ENCODE measurements at places on chromosomes 1 and 21. TPM values are rescaled to one million over a fixed set of nuclear protein-coding genes. Genes with fewer than 3 reads are reported as not detected.

DNA sequence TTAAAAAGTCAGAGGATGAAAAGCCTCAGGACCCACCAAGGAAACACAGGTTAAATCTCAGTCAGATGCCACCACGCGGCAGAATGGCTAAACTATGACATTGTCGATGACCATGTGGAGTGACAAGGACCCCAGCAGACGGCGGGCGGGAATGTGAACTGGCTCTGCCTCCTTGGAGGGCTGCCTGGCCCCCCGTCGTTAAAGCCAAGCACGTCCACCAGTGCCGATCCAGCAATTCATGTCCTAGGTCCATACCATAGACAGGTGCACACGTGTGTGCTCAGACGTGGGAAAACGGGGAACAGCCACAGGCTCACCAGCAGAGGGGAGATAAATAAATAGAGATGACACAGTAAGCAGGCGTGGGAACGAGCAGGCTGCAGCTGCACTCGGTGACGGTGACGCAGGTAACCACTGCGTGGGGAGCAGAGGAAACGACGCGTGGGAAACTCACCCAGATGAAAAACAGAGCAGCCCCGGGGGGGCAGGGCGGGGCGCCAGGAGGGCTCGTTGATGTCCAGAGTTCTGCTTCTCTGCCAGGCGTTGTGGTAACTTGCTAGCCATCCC, 28.3 kb upstream of the PCBP3 start:
- peak; percentile 15 for DNase-seq

- no peak for DNase-seq
Observed at GRCh38 chr1:228134591-228134990, 5.5 kb upstream of the GUK1 start.

DNA sequence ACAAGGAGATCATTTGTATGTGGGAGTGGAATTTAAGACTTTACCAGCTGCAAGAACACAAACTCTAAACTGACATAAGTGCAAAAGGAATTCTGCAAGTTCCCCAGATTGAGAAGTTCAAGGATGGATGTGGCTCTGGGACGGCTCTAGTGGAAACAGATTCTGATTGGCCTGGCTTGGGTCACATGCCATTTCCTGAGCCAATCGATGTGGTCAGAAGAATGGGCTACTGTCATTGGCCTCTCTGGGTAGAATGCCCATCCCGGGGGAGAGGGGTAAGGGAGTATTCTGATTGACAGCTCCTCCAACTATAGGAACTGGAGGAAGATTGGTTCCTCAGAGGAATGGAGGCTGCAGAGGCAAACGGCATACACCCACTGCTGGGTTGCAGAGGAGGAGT, 6.0 kb upstream of the IFNLR1 start:
- no peak for DNase-seq

DNA sequence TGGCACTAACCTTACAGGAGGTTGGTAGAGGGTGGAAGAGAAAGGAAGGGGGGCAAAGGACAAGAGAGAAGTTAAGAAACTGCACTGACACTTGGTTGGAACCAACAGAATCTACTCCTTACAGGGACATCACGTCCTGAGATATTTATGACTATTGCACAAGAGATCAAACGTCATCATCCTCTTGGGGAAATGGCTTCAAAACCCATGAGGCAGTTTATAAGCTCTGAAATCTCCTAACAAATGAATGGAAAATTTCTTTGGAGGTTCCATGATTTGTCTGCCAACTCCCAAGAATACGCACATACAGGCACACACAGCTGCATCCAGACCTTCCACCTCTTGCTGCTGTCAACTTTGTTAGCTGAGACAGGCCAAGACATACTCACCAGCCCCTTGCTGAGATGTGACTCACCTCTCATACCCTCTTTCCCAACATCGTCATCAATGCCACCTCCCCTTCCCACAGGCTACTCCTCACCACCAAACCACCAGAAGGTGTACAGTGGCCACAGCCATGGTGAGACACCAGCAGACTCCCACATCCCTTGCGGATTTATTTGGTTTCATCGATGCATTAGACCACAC, 135.5 kb downstream of the SETD4 start:
- peak; percentile 99 for DNase-seq

DNA sequence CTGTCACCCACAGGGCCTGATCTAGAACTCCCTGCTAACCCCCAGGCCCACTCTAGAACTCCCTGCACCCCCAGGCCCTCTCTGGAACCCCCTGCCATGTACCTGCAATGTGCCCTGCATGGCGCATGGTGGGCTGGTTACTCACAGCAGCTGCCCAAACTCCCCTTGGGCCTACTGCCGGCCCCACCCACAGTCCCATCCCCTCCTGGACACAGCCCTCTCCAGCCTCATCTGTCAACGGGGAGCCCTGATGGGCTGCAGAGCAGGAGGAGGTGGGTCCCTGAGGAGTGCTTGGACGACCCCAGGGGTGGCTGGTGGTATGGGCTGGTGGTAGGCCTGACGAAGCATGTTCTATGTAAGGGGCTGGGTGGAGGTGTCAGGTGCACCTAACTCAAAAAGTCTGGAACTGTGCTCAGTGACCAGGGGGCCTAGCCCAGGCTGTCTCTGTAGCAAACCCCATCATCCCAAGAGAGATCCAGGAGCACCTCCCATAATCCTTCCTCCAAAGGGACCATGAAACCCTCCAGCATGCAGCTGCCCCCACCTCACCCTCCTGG, 19.0 kb upstream of the PRSS38 start:
- DNase-seq: no peak

Gene NME7
- 50.9 TPM for total RNA-seq

Gene SLC22A15
- total RNA-seq: 43.6 TPM

- DNase-seq: no peak
Observed at GRCh38 chr1:76038287-76039004, 36.1 kb upstream of the ST6GALNAC3 start.

Gene TNNT2
- 0.83 TPM for total RNA-seq

Gene TFB2M
- total RNA-seq: 17.7 TPM

DNA sequence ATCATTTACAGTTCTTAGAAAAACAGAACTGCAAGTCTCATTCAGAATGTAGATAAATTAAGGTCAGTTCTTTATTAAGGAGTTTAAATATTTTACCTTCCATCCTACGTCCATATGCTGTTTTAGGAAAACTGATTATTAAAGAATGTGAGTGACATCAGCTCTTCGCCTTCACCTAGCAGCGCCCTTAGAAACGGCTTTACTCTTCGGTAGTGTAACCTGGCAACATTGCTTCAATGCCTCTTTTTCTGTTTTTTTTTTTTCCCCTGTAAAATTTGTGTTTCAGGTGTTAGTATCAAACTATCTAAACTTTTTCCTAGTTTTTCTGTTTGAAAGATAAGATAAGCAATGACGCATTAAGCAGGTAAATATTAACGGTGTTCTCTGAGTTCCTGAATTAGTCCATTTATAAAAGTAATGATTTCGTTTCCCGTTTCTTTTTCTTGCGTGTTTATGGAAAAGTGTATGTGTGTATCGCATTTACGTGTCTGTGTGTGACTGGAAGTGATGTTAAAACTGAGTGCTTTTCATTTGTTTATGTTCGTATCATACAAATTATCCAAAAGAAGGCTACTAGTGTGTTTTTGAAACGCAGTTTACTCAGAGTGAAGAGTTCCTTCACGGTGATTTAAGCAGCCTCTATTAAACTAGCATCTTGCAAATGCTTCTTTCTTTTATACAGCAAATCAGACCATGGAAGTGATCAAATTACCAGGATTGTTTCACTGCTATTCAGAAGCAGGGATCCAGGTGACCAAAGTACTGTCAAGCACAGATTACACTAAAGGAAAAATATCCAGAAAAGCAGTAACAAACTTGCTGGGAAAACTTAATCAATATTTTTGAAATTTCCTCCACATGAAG, 139.0 kb downstream of the SDCCAG8 start:
- no peak for DNase-seq

Gene P3R3URF
- not detected for total RNA-seq

DNA sequence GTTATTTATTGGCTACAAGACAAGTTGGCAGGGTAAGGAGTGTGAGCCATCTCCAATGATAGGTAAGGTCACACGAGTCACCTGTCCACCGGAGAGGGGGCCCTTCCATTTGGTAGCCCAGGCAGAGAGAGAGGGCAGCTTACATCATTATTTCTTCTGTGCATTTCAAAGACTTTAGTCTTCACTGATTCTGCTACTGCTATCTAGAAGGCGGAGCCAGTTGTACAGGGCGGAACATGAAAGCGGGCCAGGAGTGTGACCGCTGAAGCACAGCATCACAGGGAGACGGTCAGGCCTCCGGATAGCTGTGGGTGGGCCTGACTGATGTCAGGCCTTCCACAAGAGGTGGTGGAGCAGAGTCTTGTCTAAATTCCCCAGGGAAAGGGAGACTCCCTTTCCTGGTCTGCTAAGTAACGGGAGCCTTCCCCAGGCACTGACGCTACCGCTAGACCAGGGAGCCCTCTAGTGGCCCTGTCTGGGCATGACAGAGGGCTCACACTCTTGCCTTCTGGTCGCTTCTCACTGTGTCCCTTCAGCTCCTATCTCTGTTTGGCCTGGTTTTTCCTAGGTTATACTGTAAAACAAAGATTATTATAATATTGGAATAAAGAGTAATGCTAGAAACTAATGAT, 36.7 kb downstream of the ZNF695 start:
- DNase-seq: no peak

Gene KTI12
- total RNA-seq: 10.5 TPM

Gene ASPM
- total RNA-seq: 3.2 TPM

Gene FLG
- total RNA-seq: 1.0 TPM

GRCh38 chr21:39715804-39716397, 29.1 kb upstream of the IGSF5 start:
- DNase-seq: peak; percentile 16

DNA sequence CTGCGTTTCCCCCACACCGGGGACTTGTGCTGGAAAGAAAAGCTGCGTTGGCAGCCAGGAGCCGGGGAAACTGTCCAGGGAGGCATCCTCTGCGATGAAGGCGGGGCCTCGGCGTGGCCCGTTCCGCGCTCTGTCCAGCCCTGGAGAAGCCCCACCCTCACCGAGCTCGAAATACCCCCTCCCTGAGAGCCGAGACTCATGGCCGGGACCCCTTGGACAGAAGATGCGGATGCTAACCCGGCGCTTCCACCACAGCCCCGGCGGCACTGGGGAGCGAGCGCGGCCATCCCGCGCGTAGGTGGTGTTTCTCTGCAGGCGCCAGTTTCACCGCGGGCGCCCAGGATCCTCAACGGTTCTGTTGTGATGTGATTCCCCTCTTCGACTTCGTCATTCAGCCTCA, 31.6 kb downstream of the PDE9A start:
- DNase-seq: no peak

GRCh38 chr1:208206092-208206698, 38.0 kb downstream of the PLXNA2 start:
- no peak for DNase-seq

DNA sequence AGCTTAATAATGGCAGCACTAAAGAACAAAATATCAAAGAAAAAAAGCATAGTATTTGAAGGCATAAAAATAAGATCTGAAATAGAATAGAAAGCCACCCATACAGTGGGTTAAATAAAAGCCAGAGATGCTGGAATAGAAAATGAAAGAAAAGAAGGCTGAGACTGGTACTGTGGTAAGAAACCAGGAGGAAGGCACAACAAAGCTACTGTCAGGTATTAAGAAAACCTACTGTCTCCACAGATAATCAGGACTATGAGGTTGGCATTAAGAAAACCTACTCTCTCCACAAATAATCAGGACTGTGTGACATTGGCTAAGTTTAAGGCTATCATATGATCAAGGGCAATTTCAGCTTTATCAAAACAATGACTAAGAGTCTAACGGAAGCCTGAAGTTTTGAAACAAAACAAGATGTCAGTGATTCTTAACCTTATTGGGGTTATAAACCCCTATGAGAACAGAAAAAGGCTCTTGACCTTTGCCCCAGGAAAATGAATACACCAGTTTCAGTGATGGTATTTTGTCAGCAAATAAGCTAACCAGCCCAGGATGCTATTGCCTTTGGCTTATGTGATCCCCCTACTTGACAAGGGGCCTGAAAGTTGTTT, 24.4 kb downstream of the MCOLN2 start:
- no peak for DNase-seq

DNA sequence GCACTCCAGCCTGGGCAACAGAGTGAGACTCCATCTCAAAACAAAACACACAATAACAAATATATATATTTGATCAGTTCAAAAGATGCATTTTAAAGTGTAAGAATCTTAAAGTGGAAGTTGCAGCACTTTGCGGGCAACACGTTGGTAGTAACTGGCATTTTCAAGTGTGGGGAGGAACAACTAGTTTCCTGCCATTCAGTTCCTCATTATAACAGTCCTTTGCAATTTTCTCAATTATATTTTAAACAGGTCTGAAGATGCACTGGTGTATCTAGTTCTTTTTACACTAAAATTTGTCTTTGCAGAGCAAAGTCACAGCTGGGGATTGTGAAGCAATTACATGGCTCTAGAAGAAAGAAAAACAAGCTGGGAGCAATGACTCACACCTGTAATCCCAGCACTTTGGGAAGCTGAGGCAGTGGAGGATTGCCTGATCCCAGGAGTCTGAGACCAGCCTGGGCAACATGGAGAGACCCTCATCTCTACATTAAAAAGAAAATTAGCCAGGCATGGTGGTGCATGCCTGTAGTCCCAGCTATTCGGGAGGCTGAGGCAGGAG, 25.3 kb downstream of the RRAGC start:
- DNase-seq: no peak

- no peak for DNase-seq
Observed at GRCh38 chr1:71400050-71400449, 319.2 kb upstream of the ZRANB2 start.

DNA sequence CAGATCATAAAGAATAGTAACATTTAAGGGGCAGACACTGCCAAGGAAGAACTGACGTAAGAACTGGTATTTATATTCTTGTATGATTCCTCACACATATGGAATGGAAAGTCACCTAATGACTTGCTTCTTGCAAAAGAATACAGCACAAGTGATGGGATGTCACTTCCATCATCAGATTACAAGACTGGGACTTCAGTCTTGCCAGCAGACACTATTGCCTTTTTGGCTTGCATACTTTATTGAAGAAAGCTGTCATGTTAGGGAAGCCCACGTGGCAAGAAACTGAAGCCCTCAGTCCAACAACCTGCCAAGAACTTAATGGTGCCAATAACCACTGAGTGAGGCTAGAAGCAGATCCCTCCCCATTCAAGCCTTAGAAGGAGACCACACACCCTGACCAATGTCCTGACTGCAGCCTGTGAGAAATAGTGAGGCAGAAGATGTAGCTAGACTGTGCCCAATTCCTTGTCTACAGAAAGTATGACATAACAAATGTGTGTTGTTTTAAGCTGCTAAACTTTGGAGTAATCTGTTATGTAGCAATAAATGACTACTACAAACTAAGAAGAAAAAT, 12.0 kb downstream of the EGLN1 start:
- DNase-seq: no peak

DNA sequence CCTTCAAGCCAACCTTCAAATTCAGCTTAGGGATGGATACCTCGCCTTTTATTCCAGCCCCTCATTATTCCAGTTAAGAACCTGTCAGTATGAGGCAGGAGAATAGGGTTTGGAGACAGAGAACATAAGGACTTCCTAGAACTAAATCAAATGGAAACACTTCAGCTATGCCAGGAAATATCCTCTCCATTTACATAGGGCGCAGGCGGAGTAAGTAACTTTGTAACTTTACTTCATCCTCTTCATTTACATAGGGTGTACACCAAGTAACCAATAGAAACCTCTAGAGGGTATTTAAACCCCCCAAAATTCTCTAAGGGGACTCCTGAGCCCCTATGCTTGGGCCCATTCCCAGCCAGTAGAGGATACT, 75.4 kb upstream of the ATF3 start:
- DNase-seq: no peak

GRCh38 chr1:115241309-115241708, 96.7 kb downstream of the NGF start:
- DNase-seq: no peak

Gene POU2F1
- total RNA-seq: 14.4 TPM

Data from mammary epithelial cell (primary cell).